ENCODE measurements at places on chromosomes 1 and 21. TPM values are rescaled to one million over a fixed set of nuclear protein-coding genes. Genes with fewer than 3 reads are reported as not detected.

The HCRTR1 gene
- not detected for total RNA-seq

The NR5A2 gene
- total RNA-seq: 3.9 TPM

The WNT3A gene
- 0.05 TPM for total RNA-seq

The AMY1C gene
- total RNA-seq: not detected

The KLHDC9 gene
- 1.5 TPM for total RNA-seq

The CCDC190 gene
- total RNA-seq: not detected

The OR2L8 gene
- not detected for total RNA-seq

The ALPL gene
- 0.43 TPM for total RNA-seq

The TMEM82 gene
- total RNA-seq: 0.05 TPM

The IFI44 gene
- 0.82 TPM for total RNA-seq

The PAQR6 gene
- 4.7 TPM for total RNA-seq

The ZDHHC18 gene
- total RNA-seq: 47.1 TPM

The AIRE gene
- not detected for total RNA-seq

The SEMA6C gene
- total RNA-seq: 1.5 TPM

The HSD3B1 gene
- not detected for total RNA-seq

The CFAP107 gene
- not detected for total RNA-seq

The KRTAP13-2 gene
- total RNA-seq: not detected

The CD101 gene
- 0.14 TPM for total RNA-seq

The OR2T2 gene
- not detected for total RNA-seq

The ATP1A4 gene
- not detected for total RNA-seq

The AMY1B gene
- not detected for total RNA-seq

The RIMS3 gene
- 1.3 TPM for total RNA-seq

The KCNA3 gene
- not detected for total RNA-seq

The TTC22 gene
- total RNA-seq: not detected

The CYP4Z1 gene
- total RNA-seq: not detected

The FCGR3B gene
- not detected for total RNA-seq
